ENCODE measurements at places on chromosomes 11 and 22.
A peak's percentile ranks its signal among the peaks of the same experiment; 100 is the strongest.

GRCh38 chr11:692824-693414, 2.1 kb downstream of the DEAF1 start:
- DNase-seq = no peak

DNA sequence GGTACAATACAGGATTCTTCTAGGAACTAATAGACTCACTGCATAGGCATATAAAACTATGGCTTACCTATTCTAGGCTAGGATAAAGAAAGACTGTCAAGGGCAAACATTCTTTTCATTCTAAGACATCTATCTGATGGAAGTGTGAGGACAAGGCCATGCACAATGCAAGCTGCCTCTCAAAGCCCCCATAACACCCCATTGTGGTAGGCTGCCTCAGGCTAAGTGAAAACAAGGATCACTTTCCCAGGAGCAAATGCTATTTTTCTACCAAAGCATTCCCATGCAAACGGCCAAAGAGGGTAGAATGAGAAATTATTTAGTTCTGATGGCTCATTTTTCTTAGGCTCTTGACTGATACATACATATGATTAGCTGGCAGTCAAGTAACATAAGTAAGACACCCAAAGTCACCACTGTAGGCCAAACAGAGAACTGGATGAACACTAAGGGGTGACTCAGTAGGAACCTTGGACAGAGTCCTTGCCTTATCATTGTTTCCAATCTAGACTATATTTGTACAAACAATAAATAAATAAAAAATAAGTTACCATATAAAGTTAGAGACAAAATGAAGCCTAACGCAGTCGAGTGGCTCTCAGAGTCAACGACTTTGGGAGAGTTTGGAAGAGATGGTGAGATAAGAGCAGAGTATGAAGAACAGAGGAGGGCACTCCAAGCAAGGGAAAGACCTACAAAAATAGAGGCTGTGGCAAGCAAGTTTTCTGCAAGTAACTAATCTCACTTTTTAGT, 303.6 kb downstream of the SBF2 start:
- no peak for DNase-seq

- no peak for DNase-seq
Measured at GRCh38 chr22:32880893-32881596, 79.5 kb downstream of the TIMP3 start.

DNA sequence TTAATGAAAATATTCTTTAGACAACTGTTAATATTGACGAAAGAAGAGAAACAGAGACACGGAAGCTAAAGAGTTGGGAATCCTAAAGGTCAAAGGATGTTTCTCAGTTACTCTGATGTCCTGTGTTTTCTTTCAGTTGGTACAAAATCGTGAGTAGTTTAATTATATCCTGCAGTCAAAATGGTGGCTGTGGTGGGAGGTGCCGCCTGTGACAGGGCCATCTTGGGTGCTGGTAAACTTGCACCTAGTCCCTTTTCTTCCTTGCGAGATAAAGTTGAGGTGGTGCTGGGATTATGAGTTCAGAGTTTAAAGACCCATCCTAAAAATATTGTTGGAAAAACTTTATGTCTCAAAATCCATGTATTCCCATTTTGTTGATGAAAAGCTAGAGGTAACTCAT, 2.2 kb downstream of the CECR2 start:
- DNase-seq = no peak

DNA sequence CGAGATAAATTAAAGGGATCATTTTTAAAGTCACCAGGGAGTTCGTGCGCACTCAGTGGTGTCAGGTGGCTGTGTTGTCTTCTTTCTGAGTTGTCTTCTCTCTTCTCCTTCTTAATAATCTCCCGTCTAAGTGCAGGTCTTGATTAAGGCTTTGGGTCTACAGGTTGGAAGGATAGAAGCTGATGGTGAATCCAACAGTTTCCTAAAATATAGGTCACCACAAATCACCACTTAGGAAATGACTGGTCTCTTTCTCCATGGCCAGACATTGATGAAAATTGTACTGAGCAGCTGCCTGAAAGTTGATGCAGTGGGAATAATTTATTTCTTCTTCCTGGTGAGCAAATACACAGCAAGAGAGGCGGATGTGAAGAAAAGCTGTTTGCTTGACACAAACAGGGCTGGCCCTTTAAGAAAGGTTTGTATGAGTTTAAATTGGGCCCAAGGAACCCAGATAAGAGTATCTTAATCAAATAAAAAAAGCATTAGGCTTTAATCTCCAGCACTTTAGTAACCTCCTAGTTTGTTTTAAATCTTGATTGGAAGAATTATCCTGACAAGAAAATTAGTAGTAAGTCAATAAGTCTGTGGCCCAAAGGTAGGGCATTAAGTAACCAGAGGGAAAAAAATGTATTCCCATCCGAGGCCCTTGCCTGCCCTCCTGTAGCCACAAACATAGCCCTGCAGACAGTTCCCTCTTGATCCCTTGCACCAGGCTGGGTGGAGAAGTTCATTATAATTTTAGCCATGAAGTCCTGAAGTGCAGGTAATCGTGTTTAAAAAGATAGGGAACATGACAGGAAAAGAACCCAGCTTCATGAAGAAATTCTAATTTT, 245.8 kb downstream of the KIRREL3 start:
- DNase-seq = no peak

- DNase-seq = no peak
Measured at GRCh38 chr11:56905936-56906335, 82.8 kb upstream of the OR5AK2 start.

DNA sequence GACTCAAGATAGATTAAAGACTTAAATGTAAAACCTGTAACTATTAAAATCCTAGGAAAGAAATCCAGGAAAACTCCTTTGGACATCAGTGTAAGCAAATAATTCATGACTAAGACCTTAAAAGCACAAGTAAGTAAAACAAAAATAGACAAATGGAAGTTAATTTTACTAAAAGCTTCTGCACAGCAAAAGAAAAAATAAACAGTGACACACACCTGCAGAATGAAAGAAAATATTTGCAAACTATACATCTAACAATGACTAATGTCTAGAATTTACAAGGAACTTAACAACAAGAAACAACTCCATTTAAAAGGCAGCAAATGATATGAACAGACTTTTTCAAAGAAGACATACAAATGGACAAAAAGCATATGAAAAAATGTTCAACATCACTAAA, 359.1 kb downstream of the LUZP2 start:
- no peak for DNase-seq

- peak; percentile 99 for DNase-seq
Measured at GRCh38 chr22:49156662-49157285, 670.9 kb downstream of the BRD1 start.

DNA sequence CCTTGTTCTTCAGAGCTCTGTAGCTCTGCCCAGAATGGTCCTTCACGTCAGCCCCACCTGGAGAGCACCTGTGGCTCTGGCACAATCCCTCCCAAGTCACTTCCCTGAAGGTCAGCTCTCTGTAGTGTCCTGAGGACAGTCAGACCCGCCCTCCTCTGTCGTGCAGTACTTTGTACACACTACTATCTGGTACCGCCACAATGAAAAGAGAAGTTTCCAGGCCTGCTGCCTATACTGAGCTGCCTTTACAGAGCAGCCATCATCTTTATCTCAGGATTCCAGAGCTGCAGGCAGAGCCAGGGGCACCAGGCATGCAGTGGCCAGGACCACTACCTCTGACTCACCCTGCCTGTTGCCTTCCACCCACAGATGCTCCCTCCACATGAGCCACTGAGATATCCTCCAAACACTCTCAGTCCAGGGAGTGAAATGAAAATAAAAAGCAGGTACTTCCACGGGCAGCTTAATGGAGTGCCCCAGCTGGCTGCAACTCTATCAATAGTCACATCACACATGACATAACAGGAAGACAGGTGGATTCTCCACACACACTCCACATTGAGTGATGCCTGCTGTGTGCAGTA, 7.3 kb downstream of the PACSIN2 start:
- DNase-seq = no peak

DNA sequence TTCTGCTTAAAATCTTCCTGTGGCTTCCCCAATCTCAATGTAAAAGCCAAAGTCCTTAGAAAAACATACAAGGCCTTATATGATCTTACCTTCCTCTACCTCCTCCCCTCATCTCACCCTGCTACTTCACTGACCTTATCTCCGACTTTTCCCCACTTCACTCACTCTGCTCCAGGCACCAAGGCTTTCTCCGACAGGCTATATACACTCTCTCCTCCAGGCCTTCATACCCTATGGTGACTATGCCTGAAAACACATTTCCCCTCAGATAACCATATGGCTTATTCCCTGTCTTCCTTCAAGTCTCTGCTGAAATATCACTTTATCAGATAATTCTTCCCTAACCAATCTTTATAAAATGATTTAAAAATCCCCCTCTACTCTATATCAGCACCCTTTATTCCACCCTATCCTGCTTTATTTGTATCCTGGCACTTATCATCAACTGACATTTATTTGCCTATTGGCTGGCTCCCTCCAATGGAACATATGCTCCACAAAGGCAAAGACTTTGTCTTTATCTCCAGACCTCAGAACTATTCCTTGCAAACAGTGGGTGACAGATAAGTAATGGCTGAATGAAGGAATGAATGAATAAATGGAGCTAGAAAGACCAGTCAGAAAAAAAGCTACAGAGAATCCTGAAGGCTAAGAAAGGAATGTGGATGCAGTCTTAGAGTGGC, 52.7 kb downstream of the PAK1 start:
- no peak for DNase-seq

DNA sequence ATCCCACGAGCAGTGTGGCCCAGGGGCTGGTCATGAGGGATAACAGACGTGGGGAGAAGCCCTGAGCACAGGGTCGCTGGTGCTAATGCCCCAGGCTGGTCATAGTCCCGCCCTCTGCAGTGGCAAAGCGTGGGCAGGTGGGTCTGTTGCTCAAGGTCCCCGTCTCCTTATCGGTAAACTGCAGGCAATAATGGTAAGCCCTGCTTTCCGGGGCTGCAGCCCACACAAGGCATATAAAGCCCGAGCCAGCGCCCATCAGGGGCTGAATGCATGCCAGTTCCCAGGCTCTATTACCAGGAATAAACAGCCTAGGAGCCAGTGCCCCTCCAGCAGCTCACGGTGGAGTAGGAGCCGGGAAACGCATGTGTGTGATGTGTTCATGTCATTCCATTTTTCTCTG, 261.0 kb downstream of the BRD1 start:
- DNase-seq = no peak

DNA sequence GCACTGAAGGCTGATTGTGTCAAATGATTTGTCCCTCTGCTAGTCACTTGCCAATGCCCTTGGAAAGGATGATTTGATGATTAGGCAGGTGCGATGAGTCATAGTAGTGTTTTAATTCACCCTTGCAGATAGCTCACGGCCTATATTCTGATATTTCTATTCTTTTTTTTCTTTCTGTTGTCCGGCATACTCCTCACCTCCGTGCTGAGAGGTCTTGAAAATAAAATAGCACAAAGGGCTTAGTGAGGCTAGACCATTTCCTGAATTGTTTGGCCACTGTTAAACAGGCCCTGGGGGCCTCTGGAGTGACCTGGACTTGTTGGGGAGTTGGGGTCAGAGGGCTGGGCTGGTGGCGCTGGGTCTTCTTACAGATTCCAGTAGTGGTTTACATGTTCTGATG, 99.8 kb downstream of the ZBTB16 start:
- DNase-seq = no peak

DNA sequence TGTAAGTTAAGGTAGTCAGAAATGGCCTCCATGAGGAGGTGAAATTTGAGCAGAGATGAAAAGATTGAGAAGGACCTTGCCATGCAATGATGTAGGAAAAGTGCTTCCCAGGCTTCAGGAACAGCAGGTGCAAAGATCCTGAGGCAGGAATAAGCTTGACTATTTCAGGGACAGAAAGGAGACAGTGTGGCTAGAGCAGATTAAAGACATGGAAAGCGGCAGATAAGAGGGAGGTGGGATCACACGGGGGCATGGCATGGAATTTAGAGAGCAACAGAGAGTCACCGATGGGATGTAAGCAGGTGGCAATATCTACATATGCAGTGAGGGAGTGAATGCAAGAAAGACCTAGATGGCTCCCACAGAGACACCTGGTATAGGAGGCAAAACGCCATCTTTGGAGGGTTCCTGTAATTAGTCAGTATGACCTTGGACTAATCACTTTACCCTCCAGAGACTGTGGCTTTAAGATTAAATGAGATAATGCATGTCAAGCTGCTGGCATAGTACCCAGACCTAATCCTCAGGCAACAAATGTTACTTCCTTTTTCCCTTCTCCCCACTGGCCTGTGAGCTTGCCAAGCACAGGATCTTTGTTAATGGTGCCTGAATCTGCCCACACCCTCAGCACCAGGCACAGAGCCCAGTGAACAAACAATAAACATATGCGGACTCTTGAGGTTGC, 24.6 kb upstream of the ACER3 start:
- DNase-seq = no peak

- no peak for DNase-seq
Measured at GRCh38 chr11:128804481-128804880, 62.6 kb downstream of the KCNJ1 start.

GRCh38 chr11:130633466-130633865, 185.0 kb downstream of the ADAMTS15 start:
- no peak for DNase-seq

DNA sequence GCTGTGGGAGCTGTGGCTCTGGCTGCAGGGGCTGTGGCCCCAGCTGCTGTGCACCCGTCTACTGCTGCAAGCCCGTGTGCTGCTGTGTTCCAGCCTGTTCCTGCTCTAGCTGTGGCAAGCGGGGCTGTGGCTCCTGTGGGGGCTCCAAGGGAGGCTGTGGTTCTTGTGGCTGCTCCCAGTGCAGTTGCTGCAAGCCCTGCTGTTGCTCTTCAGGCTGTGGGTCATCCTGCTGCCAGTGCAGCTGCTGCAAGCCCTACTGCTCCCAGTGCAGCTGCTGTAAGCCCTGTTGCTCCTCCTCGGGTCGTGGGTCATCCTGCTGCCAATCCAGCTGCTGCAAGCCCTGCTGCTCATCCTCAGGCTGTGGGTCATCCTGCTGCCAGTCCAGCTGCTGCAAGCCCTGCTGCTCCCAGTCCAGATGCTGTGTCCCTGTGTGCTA, 514 bp downstream of the KRTAP5-9 start:
- DNase-seq = no peak

GRCh38 chr11:111447931-111448330, 64.3 kb downstream of the BTG4 start:
- no peak for DNase-seq

DNA sequence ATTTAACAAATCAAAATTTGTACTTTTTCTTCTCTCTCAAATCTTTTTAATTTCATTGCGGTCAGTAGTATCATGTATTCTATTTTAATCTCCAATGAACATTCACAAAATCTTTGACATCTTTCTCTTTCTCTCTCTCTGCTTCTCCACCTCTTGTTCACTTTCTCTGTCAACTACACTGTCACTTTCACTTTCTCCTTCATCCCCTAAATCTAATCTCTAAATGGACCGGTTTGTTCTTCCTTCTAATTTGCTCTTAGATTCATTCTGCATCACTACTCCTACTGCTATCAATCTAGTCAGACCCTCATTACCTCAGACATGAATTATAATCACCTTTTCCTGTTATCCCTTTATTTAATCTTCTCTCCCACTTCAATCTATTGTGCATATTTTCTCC, 18.6 kb downstream of the CCDC73 start:
- DNase-seq = no peak

- DNase-seq = peak; percentile 28
Measured at GRCh38 chr22:50305923-50306566, 1.4 kb downstream of the PLXNB2 start.
